ENCODE measurements at places on chromosomes 5 and 9.

GRCh38 chr9:136029556-136029955, 65.5 kb downstream of the NACC2 start:
- no peak for DNase-seq

DNA sequence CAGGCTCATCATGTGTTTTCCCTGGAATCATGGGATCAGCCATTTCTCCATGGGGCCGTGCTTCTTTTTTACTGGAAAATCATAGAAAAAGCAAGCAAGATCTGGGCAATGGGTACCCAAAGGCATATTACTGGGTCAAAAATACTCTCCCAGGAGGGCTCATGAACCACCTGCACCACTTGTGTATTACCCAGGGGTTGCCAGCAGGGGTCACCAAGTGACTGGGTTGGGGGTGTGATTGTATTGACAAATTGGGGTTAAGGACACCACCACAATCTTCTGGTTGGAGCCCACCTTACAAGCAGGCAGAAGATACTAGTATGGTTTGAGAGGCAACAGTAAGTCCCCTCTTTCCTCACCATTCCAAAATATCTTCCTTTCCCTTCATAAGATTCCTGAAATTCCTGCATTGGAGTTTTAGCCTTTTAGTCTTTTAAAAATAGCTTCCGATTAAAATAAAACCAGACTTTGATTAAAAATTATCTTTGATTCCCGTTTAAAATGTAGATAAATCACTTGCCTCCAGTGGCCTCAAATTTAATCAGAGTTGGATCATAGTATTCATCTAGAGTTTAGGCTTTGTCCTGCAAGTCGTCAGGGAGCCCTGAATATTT, 603.3 kb downstream of the KIF4B start:
- no peak for DNase-seq

- DNase-seq, result no peak
Measured at GRCh38 chr9:127444921-127445850, 6.0 kb downstream of the RPL12 start.

GRCh38 chr5:36237751-36238150, 4.0 kb downstream of the NADK2 start:
- DNase-seq, result no peak

DNA sequence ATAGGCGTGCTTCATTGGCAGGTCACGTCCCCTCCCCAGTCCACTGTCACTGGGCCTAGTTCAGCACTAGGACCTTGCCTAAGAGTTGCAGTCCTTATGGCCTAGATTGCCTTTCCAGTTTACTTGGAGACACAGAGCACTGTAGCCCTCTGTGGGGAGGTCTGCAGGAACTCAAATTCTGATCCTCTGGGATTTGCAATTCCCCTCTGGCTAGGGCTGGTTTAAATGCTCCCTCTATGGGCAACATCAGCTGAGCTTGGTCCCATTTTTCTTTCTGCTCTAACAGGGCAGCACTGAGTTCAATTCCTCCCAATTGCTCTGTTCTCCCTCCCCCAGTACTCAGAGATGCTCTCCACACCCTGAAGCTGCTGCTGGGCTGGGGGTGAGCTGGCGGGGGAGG, 358.2 kb downstream of the HTR1A start:
- DNase-seq, result no peak

DNA sequence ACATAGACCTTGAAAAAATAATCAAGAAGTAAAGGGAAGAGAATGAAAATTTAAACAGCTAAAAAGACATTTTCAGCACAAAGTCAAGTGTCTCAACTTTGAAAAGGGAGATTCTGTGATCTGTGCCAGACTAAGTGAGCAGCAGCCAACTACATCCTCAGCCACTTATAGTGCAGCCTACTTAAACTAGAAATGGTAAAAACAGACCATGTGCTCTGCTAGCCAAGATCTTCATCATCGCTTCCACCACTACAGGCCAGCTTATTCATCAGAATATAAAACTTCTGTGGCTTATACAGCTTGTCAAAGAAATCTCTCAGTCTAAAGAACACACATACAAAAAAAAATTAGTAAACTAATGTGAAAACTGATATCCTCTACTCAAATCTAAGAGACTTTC, 63.5 kb downstream of the CEMIP2 start:
- no peak for DNase-seq

DNA sequence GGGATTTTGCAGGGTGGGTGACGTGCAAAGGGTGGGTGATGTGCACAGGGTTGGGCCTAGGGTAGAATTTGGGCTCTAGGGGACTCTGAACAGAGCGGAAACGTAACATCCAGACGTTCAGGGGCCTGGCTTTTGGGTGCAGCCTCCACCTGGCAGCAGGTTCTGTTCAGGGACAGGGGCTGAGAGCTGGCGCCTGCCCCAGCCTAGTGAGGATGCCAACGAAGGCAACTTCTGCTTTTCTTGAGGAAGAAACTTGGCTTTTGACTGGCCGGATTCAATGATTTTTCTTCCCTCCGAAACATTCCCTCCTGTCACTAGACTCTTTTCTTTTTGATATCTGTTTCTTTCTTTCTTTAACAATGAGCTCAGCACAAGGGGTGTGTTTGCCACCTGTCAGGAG, 38.6 kb upstream of the SLC6A19 start:
- no peak for DNase-seq

DNA sequence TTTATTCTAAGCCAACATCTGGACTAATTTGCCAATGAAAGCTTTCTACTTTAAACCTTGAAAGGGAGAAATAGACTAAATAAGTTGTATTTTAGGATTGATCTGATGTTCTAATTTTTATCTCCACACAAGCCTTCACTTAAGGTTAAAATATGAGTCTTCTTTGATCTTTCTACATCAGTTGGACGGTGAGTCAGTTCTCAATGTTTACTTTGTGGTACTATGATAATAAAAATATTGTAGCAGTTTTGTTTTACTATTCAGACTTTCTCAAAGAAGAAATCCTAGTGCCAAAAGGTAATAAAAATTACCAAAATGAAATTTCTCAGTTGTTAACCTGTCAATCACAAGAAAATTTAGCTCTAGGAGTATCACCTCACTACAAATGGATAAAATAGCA, 203.5 kb upstream of the RGMB start:
- no peak for DNase-seq

- no peak for DNase-seq
Measured at GRCh38 chr5:56340196-56340980, 107.3 kb upstream of the ANKRD55 start.

DNA sequence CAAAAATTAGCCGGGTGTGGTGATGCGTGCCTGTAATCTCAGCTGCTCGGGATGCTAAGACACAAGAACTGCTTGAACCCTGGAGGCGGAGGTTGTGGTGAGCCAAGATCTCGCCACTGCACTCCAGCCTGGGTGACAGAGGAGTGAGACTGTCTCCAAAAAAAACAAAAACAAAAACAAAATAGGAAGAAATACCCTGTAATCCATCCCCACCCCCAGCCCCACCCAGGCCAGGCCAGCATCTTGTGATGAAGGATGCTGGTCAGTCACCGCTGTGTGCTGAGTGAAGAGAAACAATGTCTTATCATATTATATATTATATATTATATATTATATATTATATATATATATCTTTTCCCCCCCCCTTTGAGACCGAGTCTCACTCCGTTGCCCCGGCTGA, 15.4 kb upstream of the CCIN start:
- no peak for DNase-seq

DNA sequence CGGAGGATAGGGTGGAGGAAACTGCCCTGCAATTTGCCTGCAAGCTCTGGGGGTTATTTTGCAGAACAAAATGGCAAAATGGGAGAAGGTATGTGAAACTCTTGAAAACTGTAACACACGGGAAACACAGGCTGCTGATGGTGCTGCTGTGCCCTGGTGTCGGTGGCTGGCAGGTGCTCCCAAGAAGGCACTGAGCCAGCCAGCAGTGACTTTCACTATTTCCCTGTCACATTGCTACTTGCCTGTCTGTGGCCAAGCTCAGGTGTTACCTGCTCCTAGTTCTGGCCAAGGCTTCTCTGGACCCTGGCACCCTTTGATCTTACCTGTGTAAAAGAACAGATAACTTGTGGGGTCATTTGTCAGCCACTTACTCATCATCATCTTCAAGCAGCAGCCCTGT, 102.2 kb downstream of the CMYA5 start:
- DNase-seq, result no peak

- no peak for DNase-seq
Measured at GRCh38 chr5:173394701-173395100, 66.5 kb upstream of the STC2 start.

DNA sequence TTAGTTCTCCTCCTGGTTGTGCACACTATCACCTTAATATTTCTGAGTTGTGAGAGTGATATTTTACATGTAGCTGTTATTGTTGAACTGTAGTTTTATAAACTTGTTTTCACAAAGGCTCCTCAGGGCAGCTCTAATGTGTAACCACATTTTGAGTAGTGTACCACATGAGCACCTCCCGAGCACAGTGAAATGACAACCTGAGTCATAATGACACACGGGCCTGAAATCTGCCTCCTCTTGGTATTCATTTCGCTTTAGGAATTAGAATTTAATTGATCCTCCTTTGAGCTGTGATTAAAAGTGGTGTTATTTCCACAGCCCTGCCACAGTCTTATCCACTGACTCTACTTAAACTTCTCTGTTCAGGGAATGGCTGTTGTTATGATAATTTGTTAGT, 7.9 kb downstream of the MTRR start:
- DNase-seq, result no peak

- DNase-seq, result no peak
Measured at GRCh38 chr5:15420201-15420600, 79.8 kb upstream of the FBXL7 start.

DNA sequence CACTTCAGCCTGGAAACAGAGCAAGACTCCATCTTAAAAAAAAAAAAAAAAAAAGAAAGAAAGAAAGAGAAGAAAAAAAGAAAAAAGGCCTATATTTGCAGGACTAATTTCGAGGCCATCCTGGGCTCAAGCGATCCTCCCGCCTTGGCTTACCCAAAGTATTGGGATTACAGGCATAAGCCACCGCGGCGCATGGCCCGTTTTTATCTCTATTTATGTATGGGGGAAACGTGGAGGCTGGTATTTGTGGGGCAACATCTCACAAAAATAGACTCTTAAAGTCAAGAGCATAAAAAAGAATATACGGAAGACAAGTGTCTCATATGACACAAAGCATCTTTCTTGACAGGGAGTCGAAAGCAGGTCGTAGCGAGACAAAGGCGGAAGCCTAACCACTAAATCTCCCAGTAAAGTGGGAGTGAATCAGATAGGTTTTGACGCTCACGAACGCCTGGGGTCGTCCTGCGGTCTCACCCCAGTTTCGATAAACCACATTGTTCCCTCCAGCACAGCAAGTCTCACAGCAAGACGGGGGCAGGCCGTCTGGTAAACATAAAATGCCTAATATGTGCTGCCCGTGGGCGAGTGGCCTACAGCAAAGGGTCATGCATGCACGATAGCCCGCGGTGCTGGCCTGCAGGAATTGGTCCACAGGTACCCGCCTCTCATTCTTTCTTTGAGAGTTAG, 1.8 kb upstream of the TRIM41 start:
- DNase-seq, result no peak

GRCh38 chr5:17838469-17838868, 204.2 kb downstream of the TAF11L14 start:
- no peak for DNase-seq

- no peak for DNase-seq
Measured at GRCh38 chr5:118293378-118293777, 695.0 kb downstream of the DTWD2 start.

DNA sequence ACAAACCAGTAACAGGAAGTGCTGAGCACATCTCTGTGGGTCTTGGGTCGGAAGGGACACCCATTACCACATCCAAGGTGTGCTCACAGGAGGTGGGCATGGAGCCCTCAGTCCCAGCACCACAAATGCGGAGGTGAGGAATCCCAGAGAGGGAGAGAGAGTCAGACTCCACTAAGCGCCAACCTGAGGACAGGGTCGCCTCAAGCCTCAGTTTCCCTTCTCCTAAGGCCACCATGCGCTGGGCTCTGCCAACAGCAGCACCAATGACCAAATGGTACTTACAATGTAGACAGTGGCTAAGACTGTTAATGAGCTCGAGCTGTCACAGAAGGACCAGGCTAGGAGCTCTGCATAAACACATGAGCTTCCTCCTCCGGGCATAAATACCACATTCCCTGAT, 43.1 kb downstream of the BICD2 start:
- no peak for DNase-seq

- DNase-seq, result no peak
Measured at GRCh38 chr9:86529496-86530275, 175.5 kb upstream of the TUT7 start.

GRCh38 chr9:16499892-16500291, 370.6 kb downstream of the BNC2 start:
- DNase-seq, result no peak

- no peak for DNase-seq
Measured at GRCh38 chr5:57033103-57033502, 81.2 kb upstream of the MIER3 start.

- DNase-seq, result no peak
Measured at GRCh38 chr5:31208043-31208442, 14.6 kb downstream of the CDH6 start.

DNA sequence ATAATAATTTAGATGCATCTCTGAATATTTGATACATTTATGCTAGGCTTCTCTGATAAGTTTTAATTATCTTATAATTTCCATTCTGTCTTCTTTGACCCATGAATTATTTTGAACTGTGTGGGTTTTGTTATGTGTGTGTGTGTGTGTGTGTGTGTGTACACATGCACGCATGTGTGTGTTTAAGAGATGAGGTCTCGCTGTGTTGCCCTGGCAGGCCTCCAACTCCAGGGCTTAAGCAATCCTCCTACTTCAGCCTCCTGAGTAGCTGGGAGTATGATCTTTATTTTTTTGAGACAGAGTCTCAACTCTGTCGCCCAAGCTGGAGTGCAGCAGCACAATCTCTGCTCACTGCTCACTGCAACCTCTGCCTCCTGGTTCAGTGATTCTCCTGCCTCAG, 75.4 kb downstream of the NDUFAF2 start:
- DNase-seq, result no peak

DNA sequence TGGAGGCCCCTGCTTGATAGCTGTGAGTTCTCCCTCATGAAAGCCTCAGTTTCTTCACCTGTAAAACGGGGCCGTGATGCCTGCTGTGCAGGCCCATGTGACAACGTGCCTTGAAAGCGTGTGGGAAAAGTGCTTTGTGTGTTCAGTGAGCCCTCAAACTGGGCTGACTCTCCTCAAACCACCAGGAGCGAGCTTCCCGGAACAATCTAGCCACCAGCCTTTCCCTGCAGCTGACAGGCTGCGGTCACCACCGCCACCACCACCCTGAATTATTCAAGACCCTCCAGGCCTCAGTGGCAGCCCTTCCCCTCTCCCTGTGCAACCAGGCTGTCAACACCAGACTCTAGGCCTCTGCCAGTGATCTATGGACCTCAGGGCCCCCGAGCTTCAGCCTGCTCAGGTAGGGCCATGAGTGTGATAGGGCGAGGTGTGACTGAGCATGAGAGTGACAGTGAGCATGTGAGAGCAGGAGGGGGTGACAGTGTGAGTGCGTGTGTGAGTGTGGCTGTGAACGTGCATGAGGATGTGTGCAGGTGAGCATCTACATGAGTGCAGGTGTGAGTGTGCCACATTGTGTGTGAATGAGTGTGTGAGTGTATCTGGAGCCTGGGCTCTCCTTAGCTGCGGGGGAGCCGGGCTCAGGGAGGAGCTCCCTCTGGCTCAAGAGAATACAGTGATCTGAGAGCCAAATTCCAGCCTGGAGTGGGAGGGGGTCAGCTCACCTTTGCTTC, 53.3 kb upstream of the PSD2 start:
- no peak for DNase-seq

- no peak for DNase-seq
Measured at GRCh38 chr5:72402959-72403628, 82.9 kb downstream of the PTCD2 start.

- DNase-seq, result no peak
Measured at GRCh38 chr5:125199968-125200865, 453.8 kb upstream of the ZNF608 start.

Data from stimulated activated CD8-positive, alpha-beta memory T cell treated with anti-CD3 and anti-CD28 coated beads, Interleukin-15, amount 100 ng/mL, for 1 hour (primary cell).